ENCODE measurements at places on chromosomes 6 and 20.

DNA sequence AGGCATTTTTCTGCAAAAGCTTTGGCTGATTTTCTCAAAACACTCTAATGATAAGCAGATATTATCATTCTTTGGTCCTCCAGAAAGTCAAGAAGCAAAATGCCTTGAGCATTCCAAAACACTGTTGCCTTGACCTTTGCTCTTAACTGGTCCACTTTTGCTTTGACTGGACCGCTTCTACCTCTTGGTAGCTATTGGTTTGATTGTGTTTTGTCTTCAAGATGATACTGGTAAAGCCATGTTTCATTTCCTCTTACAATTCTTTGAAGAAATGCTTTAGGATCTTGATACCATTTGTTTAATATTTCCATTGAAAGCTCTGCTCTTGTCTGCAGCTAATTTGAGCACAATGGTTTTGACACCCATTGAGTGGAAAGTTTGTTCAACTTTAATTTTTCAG lies 35.6 kb upstream of the SDHAF4 start:
- DNase-seq = no peak

DNA sequence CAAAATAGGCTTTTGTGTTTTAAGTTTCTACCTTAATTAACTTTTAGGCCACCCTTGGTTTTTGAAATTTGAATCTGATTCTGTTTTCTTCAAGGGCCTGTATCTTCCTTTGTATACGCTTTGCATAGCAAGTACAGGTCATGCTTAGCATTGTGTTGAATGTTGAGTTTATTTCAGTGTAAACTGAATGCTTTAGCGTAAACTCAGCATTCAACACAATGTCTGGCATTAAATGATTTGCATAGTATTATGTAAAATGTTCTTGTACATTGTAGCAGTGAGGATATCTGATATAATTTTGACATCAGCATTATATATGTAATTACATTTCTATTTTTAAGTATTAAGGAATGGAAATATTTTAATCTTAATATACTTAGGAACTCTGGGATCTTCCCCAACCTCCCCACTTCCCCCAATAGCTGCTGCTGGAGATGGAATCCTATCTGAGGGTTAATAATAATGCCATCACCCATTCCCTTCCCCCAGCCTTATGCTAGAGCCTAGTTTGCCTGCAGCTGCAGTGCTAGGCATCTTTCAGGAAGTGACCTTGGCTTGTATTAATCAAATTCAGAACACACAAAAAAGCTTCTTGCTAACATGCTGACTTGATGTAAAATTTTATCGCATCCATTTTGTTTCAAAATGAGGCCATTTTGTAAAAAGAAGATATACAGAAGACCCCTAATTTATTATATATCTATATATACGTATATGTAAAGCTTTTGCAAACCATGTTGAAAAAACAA lies 73.1 kb downstream of the NCOA3 start:
- no peak for DNase-seq

DNA sequence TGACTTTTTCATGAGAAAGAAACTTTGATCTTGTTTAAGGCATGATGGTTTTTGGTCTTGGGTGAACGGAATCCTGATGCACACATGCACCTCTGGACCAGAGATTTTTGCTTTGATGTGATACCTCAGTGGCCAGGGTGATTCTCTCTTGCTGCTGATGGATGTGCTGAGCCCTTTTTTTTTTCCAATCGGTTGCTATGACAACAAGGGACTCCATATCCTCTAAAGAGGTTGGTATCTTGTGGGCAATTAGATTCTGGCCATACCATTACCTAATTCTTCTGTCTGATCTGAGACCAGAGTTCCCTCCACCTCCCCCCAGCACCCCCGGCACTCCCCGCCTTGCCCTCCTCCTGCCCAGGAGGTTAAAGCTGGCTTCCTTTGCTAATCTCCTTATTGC lies 24.9 kb downstream of the PDYN start:
- DNase-seq = no peak

- no peak for DNase-seq
Measured at GRCh38 chr6:35224720-35225119, 11.0 kb downstream of the SCUBE3 start.

- no peak for DNase-seq
Measured at GRCh38 chr6:30684386-30685156, 1.9 kb downstream of the PPP1R18 start.

- DNase-seq = no peak
Measured at GRCh38 chr6:156787569-156788492, 10.7 kb downstream of the ARID1B start.

DNA sequence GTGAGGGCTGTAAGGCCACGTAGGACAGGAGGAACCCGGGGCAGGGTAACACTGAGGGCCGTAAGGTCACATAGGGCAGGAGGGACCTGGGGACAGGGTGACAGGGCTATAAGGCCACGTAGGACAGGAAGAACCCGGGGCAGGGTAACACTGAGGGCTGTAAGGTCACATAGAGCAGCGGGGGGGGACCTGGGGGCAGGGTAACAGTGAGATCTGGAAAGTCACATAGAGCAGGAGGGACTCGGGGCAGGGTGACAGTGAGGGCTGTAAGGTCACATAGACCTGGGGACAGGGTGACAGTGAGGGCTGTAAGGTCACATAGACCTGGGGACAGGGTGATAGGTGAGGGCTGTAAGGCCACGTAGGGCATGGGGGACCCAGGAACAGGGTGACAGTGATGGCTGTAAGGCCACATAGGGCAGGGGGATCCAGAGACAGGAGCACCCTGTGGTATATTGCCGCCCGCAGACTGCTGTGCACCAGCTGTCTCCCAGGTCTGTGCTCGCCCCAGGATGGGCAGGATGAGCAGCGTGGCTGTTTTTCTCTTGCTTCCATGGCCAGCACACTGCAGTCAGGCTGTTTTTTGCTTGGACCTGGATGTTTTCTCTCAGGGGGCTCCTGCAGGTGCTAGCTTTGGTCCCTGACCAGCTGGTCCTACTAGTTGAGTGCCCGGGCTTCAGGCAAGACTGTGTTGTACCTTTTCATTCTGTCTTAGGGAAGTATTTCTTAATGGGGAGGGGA lies 55.7 kb downstream of the SYTL3 start:
- no peak for DNase-seq

DNA sequence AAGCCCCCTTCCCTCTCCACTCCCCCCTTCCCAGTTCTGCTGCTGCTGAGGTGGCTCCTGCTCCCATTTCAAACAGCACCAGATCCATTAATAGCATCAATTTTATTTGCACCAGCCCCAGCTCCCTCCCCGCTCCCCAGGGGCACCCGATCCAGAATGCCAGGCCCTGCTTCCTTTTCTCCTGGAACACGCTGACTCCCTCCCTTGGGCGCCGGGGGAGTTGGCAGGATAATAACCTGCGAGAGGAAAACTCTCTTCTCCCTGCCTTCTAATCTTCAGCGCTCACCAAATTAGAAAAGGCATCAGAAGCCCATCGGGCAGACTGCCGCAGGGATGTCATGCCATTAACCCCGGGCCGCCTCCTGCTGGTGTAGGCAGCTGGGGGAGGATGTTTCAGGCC lies 77.8 kb downstream of the NCR2 start:
- DNase-seq = no peak

GRCh38 chr6:12802440-12802839 lies 85.9 kb downstream of the PHACTR1 start:
- DNase-seq = no peak

DNA sequence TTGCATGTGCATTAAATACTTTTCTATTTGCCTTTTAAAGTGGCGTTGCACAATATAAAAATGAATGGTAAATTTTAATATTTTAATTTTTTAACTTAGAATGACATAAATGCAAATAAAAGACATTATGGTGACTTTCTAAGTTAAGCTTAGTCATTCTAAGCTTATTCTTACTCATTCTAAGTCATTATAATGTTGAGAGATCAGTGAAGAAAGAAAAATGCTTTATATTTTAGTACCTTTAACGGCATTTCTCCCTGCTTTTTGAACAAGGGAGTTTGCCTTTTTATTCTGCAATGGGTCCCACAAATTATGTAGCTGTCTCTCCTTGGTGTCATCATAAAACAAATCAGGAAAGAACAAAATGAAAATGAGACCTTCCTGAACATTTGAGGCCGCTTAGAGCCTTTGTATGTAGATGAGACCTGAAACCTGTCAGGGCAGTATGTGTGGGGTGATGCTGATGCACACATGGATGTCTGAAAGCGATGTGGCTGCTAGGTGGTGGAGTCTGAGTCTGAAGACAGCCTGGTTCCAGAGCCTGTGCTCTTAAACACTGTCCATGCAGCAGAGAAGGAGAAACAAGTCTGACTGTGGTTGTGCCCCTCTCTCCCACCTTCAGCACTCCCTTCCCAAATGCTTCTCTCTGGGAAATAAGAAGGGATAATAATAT lies 158.0 kb downstream of the PHF3 start:
- no peak for DNase-seq

DNA sequence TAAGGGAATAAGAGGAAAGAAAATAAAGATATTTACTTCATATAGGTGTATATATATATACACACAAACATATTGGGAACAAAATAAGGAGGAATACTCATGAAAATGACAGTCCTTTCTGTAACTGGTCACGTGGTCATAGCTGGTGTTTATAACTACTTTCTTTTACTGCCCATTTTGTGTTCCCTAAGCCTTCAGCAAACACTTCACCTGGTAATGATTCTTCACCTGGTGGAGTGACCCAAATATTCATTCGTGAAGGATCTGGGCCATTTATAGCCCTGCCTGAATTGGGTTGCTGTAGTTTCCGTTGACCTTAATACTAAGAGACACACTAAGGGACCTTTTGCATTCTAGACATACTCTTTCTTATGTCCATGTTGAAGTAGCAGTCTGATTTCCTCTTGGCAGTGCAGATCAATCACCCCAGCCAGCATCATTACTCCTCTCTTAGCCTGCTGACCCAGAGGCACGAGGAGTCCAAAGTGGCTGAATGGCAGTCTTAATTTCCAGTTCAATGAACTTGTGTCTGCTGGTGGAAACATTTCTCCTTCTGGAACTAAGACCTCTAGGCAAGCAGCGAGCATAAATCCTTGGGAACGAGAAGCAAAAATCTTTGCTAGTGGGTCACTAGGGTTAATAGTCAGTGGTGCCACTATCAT lies 39.9 kb upstream of the IYD start:
- no peak for DNase-seq

DNA sequence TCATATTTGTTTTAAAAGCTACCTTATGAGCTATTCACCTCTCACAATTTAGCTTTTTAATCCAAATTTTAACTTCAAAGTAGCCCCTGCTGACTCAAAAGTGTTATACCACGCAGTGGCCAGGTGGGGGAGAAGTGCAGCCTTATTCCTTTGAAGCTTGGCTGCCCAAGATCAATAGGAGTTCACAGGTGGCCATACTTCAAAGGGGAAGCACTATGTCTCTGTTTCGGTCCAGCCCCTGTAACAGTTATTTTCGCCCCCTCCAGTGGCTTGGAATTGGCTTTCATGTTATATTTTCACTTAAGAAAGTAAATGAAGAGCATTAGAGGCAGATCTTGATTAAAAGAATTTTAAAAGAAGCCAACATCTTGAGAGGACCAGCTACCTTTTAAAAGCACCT lies 608.4 kb downstream of the EPHA7 start:
- DNase-seq = no peak

DNA sequence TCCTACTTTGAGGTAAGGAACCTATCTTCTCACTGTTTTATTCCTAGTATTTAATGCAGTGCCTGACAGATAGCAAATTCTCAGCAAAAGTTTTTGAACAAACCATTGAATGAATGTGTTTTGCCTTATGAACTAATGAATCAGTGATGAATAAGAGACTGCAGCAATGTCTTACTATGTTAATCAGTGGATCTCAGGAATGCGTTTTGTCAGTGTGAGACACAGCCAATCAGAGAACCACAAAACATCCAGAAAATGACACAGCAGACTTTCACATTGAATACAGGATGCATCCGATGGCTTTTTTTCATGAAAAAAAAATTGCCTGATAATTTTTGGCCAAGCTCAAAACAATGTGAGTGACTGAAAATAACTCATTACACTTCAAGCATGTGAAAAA lies 270.5 kb downstream of the BMP2 start:
- no peak for DNase-seq

GRCh38 chr6:163347021-163347446 lies 67.5 kb upstream of the QKI start:
- no peak for DNase-seq

GRCh38 chr20:50044353-50044960 lies 61.7 kb downstream of the SNAI1 start:
- no peak for DNase-seq

DNA sequence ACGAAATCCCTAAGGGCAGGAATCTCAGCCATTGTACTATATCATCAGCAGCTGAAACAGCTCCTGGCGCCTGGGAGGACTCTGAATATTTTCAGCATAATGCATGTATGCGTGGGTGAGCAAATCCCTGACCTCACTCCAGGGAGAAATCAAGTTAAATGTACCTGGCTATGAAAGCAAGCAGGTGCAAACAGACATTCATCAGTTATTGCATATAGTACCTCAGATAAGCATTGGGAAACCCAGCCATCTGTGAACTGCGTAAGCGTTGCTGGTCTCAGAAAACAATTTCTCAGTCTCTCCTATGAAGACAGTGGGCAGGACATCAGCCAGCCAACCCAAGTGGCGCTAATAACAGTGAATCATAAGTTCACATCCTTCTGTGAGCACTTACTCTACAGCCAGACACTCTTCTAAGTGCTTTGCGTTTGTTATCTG lies 622.6 kb downstream of the EPM2A start:
- DNase-seq = no peak
